PC-9 (cell line): ENCODE measurements at places on chromosomes 3 and 15. TPM values are rescaled to one million over a fixed set of nuclear protein-coding genes. Genes with fewer than 3 reads are reported as not detected.

The CPNE9 gene
- total RNA-seq, result not detected in 2 replicates

The GAP43 gene
- total RNA-seq, result not detected in 2 replicates

The LTK gene
- 0.11 and 0.28 TPM in 2 replicates for total RNA-seq

The C3orf52 gene
- 7.5 and 9.9 TPM in 2 replicates for total RNA-seq

The RPL39L gene
- total RNA-seq, result 73.9 and 81.3 TPM in 2 replicates

The PLA2G4E gene
- not detected in 2 replicates for total RNA-seq

The KCNAB1 gene
- 1.4 and 3.3 TPM in 2 replicates for total RNA-seq

The RPL32 gene
- 1,195 and 1,662 TPM in 2 replicates for total RNA-seq

The GOLGA8O gene
- total RNA-seq, result 0.28 and 0.59 TPM in 2 replicates
